ENCODE measurements at places on chromosomes 4 and X.

- no peak for DNase-seq
Measured at GRCh38 chr4:5750052-5750945, 39.3 kb downstream of the EVC start.

DNA sequence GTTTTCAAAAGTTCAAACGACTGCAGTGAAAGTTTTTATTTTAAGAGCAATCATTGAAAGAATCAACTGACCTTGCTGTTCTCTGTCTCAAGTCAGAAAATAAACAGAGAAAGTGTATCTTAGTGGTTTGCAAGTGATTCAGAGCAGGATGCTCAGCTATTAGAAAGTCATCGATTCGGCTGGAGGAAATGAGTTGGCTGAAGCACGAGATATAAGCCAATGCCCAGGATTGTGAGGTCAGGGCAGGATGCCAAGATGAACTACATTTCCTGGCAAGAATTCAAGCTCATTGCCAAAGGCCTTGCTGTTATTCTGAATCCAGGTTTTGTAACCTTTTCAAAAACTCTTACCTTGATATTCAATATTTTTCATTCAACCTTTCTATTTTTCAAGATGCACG, 541.4 kb upstream of the BOD1L1 start:
- DNase-seq: peak; percentile 60

GRCh38 chr4:171785388-171785787, 27.8 kb upstream of the GALNTL6 start:
- DNase-seq: no peak

DNA sequence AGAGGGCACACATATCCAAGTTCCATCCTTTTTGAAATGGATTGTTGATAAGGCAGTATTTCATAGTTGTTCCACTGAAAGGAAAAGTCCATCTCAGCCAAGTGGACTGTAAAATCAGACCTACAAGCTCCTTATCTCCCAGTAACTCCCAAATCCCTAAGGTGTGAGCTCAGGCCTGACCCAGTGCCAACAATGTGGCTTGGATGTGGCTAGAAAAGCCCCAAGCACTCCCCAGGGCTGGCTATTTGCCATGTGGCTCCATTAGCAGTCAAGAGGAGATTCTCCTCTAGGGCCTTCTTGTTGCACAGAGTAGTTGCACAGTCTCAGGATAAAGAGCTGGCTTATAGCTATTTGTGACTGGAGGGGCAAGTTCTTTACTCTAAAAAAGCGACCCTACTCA, 25.0 kb upstream of the DGKK start:
- DNase-seq: no peak

- peak; percentile 71 for DNase-seq
Measured at GRCh38 chr4:95124906-95125504, 367.2 kb downstream of the BMPR1B start.

GRCh38 chrX:49991758-49992157, 69.4 kb downstream of the CLCN5 start:
- no peak for DNase-seq

- no peak for DNase-seq
Measured at GRCh38 chr4:169219440-169219839, 51.3 kb downstream of the SH3RF1 start.

GRCh38 chr4:55078987-55079386, 46.4 kb downstream of the KDR start:
- DNase-seq: no peak

DNA sequence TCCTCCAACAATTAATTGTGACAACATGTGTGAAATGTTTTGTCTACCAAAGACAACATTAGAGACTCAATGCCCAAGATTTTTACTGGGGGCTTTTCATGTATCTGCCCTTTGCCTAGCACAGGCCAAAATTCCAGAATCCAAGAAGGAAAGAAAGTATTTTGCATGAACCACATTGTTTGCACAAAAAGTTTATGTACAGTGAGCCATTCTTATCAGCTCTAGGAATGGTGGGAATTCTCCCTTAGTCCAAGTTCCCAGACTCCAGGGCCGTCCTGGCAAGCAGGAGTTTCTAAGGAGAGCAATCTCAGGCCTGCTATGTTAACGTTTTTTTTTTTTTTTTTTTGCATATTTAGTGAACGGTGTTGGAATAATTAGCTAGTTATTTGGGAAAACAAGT, 21.6 kb downstream of the GPRASP1 start:
- DNase-seq: no peak

Data from COLO829 (cell line).